ENCODE measurements at places on chromosomes 4 and X.

- no peak for DNase-seq
Measured at GRCh38 chr4:154064244-154064643, 275.4 kb upstream of the SFRP2 start.

DNA sequence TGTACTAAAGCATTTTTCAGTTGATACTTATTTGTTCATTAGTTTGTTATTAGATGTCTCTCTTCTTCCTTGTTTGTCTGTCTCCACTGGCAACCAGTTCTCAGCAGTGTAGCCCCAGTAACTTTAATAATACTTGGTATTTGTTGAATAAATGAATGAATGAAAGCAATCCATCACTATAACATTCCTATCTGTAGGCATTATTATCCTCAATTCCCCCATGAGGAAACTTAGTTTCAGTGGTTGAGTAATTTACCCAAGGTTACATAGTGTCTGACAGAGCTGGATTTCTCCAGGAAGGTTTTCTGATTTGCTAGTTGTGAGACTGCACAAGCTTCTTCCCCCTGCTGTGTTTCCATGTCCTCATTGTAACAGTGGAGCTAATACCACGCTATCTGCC, 27.8 kb upstream of the MAOB start:
- no peak for DNase-seq

DNA sequence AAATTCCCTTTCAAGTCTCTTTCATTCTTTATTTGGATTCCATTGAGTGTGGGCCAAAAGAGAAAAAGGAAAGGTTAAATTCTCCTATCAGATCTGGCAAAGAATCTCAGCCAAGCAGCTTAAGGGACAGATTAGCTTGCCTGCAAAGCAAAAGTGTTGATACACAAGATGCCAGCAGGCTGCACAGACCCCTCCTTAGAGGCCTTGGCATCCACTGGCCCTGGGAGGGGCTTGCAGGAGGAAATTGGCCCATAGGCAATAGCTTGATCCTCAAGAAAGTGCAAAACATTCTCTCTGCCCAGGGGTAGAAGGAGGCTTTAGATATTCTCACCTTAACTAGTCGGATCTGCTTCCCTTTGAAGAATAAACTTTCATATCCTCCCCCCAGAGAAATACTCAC, 300.4 kb upstream of the CPEB2 start:
- DNase-seq = no peak

DNA sequence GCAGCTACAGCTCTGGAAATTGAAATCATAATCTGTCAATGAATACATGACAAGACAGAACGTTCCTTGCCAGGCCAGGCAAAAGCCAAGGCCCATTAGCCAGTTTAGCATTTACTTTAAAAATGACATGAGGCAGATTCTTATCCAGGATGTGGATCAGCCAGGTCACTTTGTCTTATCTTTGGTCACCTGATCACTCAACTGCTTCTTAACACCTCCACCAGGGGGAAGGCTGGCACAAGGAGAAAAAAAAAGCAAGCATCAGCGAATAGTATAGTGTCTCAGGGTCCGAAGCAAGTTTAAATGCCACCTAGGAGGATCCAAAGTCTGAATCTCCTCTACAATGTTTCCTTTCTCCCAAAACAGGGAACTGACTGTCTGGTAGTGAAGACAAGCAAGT, 18.8 kb downstream of the ATP1B4 start:
- peak; percentile 39 for DNase-seq

GRCh38 chr4:23835774-23836478, 53.9 kb downstream of the PPARGC1A start:
- DNase-seq = no peak

DNA sequence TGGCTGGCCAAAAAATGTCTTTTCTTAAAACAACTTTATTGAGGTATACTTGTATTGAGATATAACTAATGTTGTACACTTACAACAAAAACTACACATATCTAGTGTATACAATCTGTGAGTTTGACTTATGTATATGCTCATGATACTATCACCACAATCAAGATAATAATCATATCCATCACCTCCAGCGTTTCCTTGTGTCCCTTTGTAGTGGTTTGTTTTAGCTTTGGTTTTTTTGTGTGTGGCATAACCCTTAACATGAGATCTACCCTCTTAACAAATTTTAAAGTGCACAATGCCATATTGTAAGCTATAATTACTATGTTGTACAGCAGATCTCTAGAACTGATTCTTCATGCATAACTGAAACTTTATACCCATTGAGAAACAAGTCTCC, 13.4 kb upstream of the PCSK1N start:
- DNase-seq = no peak

DNA sequence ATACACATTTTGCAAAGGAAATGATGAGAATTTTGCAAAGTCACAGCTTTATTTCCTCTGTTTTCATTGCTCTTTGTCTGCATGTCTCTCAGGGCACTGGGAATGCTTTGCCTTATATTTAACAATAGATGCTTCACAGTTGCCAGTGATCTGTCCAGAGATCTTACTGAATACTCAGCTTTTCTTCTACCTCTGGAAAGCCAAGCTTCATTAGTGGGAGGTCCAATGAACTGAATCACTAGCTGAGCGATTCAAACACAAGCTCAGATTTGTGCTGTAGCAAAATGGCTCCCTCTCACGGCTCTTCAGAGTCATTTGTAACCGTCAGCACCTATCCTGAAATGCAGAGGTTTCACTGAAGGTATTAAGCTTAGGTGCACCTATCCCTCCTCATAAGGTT, 138.9 kb downstream of the DCLK2 start:
- no peak for DNase-seq

GRCh38 chr4:170256807-170257206, 167.1 kb upstream of the AADAT start:
- DNase-seq = no peak

DNA sequence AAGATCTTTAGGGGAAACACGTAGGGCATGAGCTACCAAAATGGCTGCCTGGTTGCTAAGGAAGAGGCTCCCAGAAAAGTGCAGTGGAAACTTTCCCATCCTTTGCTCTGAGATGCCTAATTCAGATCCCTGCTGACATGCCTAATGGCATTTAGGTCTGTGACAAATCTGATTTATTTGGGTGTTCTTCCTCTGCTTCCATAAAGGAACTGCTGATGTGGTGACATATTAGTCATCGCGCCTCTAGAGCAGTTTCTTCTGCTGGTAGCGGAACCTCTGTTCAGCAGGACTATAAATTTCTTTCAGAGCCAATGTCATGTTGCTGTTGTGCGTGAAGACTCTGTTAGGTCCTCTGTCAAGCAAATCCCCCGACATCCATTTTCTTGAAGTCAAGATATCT, 310.0 kb downstream of the PDHA2 start:
- DNase-seq = no peak

DNA sequence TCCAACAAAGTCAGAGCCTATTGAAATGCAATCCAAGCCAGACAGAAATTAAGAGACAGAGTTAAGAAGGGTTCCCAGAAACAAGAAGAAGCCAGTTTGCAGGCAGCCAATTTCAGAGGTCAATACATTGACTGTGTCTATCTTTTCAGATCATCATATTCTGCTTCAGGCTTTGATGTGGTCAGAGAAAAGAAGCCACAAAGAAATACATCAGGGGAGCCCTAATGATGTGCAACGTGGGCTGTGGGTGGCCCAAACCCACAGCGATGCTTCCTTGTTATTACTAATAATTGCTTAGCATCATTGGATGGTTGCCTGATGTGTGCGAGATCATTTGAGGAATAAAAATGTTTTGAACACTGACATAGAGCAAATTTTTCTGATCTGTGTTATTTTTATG, 99.0 kb upstream of the DUSP21 start:
- DNase-seq = no peak

GRCh38 chr4:25021216-25021615, 9.5 kb downstream of the LGI2 start:
- DNase-seq = no peak

DNA sequence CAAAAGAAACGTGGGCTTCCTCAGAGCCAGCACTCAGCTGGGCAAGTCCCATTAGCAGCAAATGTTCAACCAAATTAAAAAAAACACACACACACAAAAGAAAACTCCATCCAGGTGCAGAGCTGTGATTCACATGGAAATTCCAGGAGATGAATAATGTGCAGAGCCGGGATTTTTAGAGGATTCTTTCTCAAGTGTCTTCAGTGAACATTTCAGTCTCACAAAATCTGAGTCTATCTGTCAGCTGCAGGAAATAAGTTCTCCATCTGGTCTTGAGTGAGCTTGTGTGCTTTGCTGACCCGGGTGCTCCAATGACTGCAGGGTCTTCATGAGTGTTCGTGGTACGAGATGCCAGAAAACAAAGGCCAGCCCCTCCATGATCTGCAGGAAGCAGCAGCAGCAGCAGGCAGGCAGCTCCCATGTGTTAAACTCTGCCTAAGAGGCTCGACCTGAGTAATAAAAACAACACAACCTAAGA, 44.3 kb downstream of the RASGEF1B start:
- DNase-seq = no peak

DNA sequence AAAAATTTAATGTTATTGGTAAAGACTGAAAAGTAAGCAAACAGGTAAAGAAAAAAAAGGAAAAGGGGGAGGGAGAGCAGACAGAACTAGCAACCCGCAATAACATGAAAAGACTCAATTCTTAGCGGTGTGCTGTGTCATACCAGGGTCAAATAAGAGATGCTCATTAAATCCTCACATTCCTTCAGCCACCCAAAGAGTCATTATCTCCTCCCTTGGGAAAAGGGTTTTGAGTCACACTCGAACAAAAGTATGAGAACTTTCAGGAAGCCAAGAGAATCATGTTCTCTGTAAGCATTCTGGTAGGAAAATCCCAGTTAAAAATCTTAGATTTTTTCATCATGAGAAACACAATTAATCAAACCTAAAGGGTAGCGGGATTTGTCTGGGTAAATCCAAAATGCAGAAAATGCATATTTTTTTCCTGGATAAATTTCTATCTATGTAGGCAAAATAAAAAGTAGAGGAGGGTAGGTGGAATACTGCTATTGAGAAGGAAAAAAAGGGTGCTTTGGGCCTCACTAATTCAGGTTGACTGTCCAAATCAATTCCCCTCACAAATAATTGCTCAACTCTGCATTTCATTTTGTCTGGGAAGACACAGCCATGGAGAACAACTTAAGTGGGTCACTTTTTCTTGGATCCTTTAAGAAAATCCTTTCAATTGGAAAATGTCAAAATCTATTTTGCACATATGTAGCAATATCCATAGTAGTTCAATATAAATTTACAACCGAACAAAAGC, 23.2 kb downstream of the TNIP3 start:
- DNase-seq = no peak
